ENCODE measurements at places on chromosomes 2 and 18.

DNA sequence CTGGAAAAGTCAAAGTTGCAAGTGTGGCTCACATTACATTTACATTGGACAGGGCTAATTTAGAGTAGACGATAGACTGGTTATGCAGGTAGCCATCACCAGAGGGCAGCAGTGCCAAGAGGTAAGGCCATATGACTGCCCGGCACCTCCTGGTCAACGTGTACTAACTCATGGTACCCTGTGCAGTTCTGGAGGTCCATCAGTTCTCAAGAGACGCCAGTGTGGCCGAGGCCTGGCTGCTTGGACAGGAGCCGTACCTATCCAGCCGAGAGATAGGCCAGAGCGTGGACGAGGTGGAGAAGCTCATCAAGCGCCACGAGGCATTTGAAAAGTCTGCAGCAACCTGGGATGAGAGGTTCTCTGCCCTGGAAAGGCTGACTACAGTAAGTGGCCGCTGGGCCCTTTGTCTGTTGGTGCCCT lies 65.8 kb upstream of the EML6 start:
- no peak for DNase-seq

DNA sequence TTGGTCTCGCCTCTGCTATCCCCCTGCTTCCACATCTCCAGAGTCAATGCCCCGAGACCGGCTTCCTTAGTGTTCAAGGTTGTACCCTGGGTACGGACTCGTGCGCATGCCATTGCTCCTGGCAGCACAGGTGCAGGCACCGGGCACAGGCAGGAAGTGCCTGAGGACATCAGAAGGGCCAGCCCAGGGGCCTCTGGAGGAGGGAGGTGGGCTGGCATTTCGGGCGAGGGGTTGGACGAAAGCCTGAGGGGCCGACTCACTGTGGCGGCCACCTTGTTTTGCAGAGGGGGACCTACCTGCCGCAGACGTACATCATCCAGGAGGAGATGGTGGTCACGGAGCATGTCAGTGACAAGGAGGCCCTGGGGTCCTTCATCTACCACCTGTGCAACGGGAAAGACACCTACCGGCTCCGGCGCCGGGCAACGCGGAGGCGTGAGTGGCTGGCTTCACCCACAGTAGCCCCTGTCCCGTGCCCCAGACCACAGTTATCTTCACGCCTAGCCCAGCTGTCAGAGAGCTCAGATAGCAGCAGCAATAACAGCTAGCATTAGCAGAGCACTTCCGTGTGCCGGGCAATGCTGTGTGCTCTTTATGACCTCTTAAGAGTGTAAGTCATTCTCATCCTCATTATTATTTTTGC lies 12.5 kb downstream of the ITM2C start:
- no peak for DNase-seq

GRCh38 chr2:88829607-88830463 lies 138.4 kb downstream of the RPIA start:
- DNase-seq: no peak

- no peak for DNase-seq
Observed at GRCh38 chr2:41878056-41878455, 169.8 kb upstream of the PKDCC start.

GRCh38 chr2:134866498-134867099 lies 28.2 kb downstream of the ACMSD start:
- no peak for DNase-seq

DNA sequence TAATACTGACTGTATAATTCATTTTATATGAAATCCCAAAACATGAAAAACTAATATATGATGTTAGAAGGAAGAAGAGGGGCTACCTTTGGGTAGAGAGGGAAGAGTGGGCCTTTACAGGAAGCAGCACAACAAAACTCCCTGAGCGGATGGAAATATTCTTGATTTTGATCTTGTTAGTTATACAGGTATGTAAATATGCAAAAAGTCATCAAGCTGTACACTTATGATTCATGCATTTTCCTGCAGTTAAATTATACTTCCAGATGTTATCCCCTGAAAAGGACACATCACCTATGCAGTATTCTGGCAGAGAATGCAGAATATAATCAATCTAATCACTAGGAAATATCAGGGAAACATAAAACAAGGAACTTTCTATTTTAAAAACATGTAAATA lies 249.4 kb upstream of the MGAT5 start:
- DNase-seq: no peak

GRCh38 chr2:237072067-237072931 lies 13.4 kb upstream of the COPS8 start:
- no peak for DNase-seq

DNA sequence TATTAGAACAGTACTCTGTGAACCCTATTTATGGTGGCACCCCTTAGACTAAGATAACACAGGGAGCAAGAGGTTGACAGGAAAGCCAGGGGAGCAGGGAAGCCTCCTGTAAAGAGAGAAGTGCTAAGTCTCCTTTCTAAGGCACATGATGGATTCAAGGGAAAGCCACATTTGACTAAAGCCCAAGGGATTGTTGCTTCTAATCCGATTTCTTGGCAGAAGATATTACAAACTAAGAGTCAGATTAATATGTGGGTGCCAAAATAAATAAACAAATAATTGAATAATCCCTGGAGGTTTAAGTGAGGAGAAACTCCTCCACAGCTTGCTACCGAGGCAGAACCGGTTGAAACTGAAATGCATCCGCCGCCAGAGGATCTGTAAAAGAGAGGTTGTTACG lies 333.2 kb downstream of the SOX11 start:
- no peak for DNase-seq

- DNase-seq: no peak
Observed at GRCh38 chr2:37786191-37786698, 114.8 kb upstream of the CDC42EP3 start.

DNA sequence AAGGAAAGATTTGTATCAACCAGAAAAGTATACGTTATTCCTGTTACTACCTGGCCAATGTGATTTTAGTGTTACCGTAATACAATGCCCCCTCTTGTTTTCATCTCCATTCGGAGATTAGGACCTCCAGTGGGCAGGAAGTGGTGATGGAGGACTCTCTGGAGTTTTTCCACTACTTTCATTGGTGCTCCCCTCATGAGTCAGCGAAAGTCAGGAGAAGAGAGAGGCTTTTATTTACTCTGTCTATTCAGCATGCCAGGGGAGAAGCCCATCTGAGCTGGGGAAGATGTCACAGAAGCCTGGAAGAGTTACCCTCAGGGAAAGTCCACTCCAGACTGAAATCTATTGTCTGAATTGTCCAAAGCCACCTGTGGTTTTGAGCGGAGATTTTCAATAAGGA lies 88.2 kb upstream of the THUMPD2 start:
- no peak for DNase-seq
